ENCODE measurements at places on chromosomes 5 and 9.

- no peak for DNase-seq
These were observed 12.1 kb upstream of the RIMOC1 start for GRCh38 chr5:41892031-41892430.

DNA sequence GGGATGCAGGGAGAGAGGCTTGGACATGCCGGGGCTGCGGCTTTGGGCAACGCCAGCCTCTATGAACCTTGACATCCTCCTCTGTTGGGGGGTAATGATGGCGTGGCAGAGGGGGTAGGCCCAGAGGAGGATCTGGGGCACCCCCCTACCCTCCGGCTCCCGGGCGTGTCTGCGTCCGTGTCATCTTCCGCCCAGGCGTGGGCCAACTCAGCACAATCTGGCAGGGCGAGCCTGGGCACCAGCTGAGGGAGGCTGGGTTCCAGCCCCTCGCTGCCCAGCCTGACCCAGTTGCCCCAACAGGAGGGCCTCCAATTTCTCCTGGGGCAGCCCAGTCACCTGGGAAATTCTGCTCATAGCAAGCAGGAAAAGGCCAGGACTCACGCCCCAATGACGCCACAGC is 62.9 kb upstream of the IL17B start:
- no peak for DNase-seq

- DNase-seq = no peak
These were observed 36.7 kb downstream of the PTPDC1 start for GRCh38 chr9:94120854-94121376.

DNA sequence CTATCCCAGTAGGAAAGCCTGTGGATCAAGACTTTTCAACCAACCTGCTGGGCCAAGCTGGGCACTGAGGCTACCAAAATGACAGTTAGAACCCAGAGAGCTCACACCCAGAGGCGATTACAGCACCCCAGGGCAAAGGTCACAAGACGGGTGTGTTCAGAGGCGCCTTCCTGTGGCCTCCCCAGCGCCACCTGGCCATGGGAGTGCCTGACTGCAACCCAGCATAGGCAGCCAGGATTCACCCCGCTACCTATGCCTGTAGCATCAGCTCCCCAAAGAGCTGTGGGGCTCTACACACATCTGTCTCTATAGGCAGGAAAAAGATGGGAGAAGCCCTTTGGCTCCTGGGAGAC is 33.5 kb downstream of the PDGFRB start:
- no peak for DNase-seq

All from stimulated activated CD4-positive, alpha-beta T cell treated with anti-CD3 and anti-CD28 coated beads, TNF-alpha, amount 100 ng/mL, for 4 hours (primary cell).